Hair follicle dermal papilla cell (primary cell): ENCODE measurements at places on chromosomes 4 and X. TPM values are rescaled to one million over a fixed set of nuclear protein-coding genes. Genes with fewer than 3 reads are reported as not detected.

Gene TENM3
- total RNA-seq, result 18.2 and 28.4 TPM in 2 replicates

Gene SOX3
- total RNA-seq, result not detected in 2 replicates

Gene CRMP1
- 0.12 and 0.16 TPM in 2 replicates for total RNA-seq

Gene EFHC2
- total RNA-seq, result 1.5 and 1.7 TPM in 2 replicates

Gene PABPC5
- total RNA-seq, result 3.4 and 4.1 TPM in 2 replicates

Gene NPY5R
- total RNA-seq, result not detected in 2 replicates

Gene PLAC8
- 0.12 and 1.1 TPM in 2 replicates for total RNA-seq

Gene RP2
- 31.2 and 32.5 TPM in 2 replicates for total RNA-seq

Gene ASB5
- total RNA-seq, result 1.7 and 1.8 TPM in 2 replicates

Gene CLCN4
- 5.0 and 5.7 TPM in 2 replicates for total RNA-seq

Gene ABLIM2
- total RNA-seq, result 0.12 TPM in 1 of 2 replicates, not detected in the other

Gene UGT2B15
- total RNA-seq, result not detected in 2 replicates

Gene FGF2
- 107 and 123 TPM in 2 replicates for total RNA-seq

Gene SPIN2B
- 6.5 and 7.7 TPM in 2 replicates for total RNA-seq

Gene RAI2
- 0.16 TPM in 1 of 2 replicates, not detected in the other for total RNA-seq

Gene MAGED4
- total RNA-seq, result 38.1 and 57.8 TPM in 2 replicates

Gene RTL9
- total RNA-seq, result 0.24 and 0.65 TPM in 2 replicates

Gene HPGD
- 22.2 and 22.8 TPM in 2 replicates for total RNA-seq

Gene SMIM10L2A
- 0.32 and 0.73 TPM in 2 replicates for total RNA-seq

Gene GUCY1B1
- total RNA-seq, result 5.5 and 6.5 TPM in 2 replicates

Gene ADGRG2
- 0.16 and 0.36 TPM in 2 replicates for total RNA-seq

Gene MAGEA9B
- not detected in 2 replicates for total RNA-seq

Gene SH3BP2
- total RNA-seq, result 78.4 and 93.5 TPM in 2 replicates

Gene ATOH1
- total RNA-seq, result not detected in 2 replicates

Gene MAOB
- total RNA-seq, result under 0.01 and 0.24 TPM in 2 replicates

Gene TAF7L
- total RNA-seq, result 0.16 TPM in 1 of 2 replicates, not detected in the other

Gene ALAS2
- total RNA-seq, result not detected in 2 replicates

Gene SPATA18
- 25.2 and 27.3 TPM in 2 replicates for total RNA-seq

Gene NXF2
- total RNA-seq, result not detected in 2 replicates

Gene DMRTC1B
- not detected in 2 replicates for total RNA-seq

Gene GPR78
- 0.97 and 1.9 TPM in 2 replicates for total RNA-seq

Gene JAKMIP1
- total RNA-seq, result not detected in 2 replicates

Gene TMPRSS11D
- not detected in 2 replicates for total RNA-seq

Gene ZBTB49
- total RNA-seq, result 4.9 and 5.4 TPM in 2 replicates

Gene MAGEC2
- total RNA-seq, result not detected in 2 replicates

Gene APOO
- 6.6 and 7.1 TPM in 2 replicates for total RNA-seq
